T-helper 2 cell (primary cell): ENCODE measurements at places on chromosomes 3 and 15.

- DNase-seq, result no peak
Measured at GRCh38 chr15:89714775-89715174, 24.2 kb downstream of the WDR93 start.

DNA sequence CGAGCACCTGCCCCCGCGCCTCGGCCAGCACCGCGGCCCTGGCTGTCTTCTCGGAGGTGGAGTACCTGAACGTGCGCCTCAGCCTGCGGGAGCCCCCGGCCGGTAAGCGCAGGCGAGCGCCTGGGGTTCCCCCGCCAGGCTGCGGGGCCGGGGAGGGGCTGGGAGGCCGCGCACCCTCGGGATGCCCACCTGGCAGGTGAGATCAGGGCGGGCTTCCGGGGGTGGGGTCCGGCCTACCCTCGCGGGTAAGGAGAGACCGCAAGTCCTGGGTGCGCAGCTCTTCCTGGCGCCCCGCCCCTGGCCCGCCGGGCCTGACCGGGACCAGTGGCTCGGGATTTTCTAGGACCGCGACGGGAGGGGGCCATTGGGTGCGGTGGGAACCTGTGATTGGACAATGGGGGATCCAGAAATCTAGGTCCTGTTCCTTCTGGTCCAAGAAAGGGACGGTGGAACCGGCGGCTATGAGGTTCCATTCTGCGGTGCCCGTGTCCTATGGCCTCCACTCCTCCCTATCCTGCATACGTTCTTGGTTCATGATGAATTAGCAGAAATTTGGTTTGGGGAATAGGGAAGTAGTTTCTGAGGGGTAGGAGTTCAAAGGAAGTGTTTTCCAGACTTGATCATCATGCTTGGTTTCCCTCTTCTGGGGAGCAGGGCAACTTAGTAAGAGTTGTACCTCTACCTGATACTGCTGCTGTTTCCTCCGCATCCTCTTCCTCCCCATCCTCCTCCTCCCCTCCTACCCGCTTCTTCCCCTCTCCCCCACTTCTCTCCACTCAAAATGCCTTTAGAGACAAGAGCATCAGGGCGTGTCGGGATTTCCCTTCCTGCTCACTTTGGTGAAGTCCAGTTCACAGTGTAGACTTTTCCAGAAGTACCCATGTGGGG is 808 bp downstream of the ARRDC4 start:
- no peak for DNase-seq

DNA sequence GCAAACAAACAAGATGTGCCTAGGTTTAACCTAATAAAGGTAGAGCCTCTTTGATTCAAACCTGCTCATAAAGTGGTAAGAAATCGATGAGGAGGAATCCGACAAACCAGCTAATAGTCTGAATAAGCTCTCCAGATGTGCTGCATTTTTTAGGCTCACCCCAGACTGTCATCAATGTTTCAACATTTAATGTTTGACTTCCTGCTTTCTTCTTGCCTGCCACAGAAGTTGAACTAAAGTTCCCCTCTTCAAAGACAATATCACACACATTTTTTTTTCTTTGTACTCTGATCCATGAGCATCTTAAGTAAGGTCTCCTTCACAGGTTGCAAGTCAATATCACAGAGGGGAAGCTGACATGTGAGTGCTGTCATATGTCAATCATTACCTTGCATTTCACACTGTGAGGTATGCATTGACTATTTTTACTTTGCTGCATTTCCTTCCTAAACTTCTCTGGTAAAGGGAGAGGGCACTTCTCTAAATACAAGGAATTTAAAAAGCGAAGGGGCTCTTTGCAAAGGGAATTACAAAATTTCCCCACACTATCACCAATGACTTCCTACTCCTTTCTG is 172.3 kb upstream of the MCTP2 start:
- DNase-seq, result no peak

- no peak for DNase-seq
Measured at GRCh38 chr3:177838766-177839350, 641.6 kb upstream of the TBL1XR1 start.

- no peak for DNase-seq
Measured at GRCh38 chr15:58383876-58384275, 47.9 kb upstream of the LIPC start.

GRCh38 chr3:69463531-69463930 is 77.6 kb upstream of the FRMD4B start:
- DNase-seq, result no peak

- peak; percentile 59 for DNase-seq
Measured at GRCh38 chr3:52123106-52123725, 31.0 kb downstream of the POC1A start.

- DNase-seq, result no peak
Measured at GRCh38 chr3:30440880-30441279, 165.5 kb upstream of the TGFBR2 start.

DNA sequence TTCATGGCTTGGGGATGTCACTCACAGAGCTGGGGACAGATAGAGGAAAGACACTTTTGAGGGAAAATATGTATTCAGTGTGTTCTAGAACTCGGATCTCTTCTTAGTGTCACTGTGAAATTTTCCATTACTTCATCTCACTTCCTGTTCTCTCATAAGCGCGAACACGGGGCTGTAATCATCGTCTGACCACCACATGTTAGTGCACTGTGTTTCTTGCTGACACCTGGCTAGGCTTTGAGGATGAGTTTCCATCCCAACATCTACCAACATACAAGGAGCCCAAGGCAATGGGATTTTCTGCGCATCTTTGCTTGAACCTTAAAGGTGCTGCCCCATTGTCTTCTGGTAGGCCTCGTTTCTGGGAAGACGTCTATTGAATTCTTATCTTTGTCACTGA is 84.0 kb downstream of the LIPC start:
- peak; percentile 10 for DNase-seq

GRCh38 chr3:187831125-187832051 is 86.1 kb upstream of the BCL6 start:
- no peak for DNase-seq

DNA sequence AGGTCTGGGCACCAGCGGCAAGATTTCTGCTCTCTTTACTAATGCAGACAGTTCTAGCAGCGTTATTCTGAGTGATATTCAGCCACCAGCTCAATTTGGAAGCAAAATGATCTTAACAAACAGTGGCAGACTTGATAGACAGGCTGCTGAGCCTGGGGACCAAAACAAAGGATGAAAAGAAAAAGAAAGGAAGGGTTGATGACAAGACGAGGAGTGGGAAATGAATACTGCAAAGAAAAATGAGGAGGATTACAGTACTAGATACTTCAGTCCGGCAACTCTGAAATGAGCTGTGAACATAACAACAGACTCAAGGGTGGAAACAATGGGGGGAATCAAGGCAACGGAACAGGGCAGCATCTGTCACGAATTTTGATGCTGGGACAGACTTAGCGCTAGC is 28.8 kb downstream of the FHIT start:
- no peak for DNase-seq

GRCh38 chr3:156795890-156796481 is 30.2 kb upstream of the LEKR1 start:
- DNase-seq, result no peak

GRCh38 chr3:12922306-12922705 is 80.9 kb upstream of the RPL32 start:
- DNase-seq, result no peak

GRCh38 chr3:197953881-197954280 is 3.9 kb downstream of the RPL35A start:
- DNase-seq, result no peak

DNA sequence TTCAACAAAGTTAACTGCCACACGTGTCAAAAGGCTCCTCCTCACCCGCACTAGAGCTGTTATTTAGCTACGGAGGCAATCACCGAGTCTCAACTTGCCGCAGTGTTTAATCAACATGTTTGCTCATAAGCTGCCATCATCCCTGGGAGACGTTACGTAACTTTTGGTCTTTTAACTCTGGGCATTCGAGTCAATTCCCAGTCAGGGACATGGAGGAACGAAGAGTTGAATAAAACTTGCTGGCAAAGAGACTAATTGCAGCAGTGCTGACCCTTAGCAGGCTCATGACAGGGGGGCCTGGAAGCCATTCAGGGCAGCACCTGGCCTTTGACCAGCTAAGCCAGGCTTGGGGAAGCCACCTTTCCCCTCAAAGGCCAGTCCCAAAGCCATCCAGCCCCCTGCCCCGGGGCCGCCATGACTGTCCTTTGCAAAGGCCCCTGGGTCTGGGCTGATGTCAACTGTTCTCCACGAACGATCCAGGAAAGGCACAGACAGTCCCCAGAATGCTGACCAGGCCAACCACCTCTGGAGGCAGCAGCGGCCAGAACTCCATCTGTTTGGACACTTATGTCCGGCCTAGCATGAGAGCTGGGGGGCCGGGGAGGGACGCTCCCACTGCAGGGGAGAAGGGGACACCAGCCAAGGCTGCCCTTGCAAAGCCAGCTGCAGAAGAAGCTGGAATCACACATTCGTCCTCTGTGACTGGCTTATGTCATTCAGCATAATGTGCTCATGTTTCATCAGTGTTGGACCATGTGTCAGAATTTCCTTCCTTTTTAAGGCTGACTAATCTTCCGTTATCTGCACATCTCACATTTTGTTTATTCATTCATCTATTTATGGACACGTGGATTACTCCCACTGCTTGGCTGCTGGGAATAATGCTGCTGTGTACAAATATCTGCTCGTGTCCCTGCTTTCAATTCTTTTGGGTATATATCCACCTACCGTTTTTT is 43.7 kb downstream of the PCSK6 start:
- DNase-seq, result no peak

- no peak for DNase-seq
Measured at GRCh38 chr3:50445919-50446318, 57.5 kb downstream of the CACNA2D2 start.
